ENCODE measurements at places on chromosomes 2 and 18.

GRCh38 chr2:142824756-142825155, 52.7 kb upstream of the KYNU start:
- no peak for DNase-seq

DNA sequence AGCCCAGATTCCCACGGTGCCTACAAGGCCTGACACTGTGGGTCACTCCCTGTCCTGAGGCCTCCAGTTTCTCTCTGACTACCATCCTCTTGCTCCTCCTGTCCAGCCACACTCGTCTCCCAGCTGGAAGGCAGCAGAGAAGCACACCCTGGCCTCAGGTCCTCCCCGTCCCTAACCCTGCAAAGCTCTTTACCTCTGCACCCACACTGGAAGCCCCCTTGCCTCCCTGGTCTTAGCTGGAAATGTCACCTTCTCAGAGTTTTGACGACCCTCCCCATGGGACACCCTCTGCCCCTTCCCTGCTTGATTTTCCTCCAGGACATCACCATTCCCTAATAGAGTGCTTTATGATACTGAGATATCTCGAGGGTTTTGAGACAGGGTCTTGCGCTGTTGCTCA, 10.6 kb downstream of the RNU2-63P start:
- DNase-seq, result no peak

GRCh38 chr2:72423756-72424155, 276.1 kb upstream of the CYP26B1 start:
- DNase-seq, result no peak

- no peak for DNase-seq
Measured at GRCh38 chr18:23136326-23137096, 1.2 kb downstream of the CABLES1 start.

- DNase-seq, result no peak
Measured at GRCh38 chr2:30673127-30673526, 134.1 kb downstream of the CAPN13 start.

GRCh38 chr18:52945552-52945951, 605.6 kb downstream of the DCC start:
- DNase-seq, result no peak

- DNase-seq, result no peak
Measured at GRCh38 chr2:124566518-124566970, 541.5 kb downstream of the CNTNAP5 start.

DNA sequence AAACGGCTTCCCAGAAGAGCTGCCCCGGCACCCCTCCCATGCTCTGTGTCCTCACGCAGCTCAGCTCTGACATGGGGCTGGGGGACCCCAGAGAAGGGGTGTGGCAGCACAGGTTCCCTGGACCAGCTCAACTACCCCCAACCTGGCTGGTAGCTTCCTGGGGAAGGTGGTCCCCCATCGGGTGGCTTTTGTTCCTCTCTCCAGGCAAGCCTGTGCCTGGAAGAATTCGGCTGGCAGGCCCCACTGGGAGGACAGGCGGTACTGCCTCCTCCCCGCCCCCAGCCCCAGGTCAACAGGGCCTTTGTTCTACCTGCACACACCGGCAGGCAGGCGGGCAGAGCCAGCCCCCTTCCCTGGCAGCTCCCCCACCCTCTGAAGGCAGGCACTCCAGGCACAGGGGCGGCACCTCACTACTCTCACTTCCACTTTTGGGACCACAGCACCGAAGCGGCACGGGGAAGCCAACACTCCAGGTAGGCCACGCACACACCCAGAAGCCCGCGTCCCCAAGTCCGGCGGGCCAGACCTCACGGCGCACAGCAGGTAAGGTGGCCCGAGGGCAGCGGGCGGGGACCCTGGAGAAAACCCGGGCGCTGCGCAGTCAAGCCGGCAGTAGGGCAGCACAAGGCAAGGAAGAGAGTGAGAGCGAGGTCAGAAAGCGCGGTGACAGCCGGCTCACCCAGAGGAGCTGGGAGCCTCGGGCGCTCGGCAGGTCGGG, 1.3 kb downstream of the HS6ST1 start:
- no peak for DNase-seq

DNA sequence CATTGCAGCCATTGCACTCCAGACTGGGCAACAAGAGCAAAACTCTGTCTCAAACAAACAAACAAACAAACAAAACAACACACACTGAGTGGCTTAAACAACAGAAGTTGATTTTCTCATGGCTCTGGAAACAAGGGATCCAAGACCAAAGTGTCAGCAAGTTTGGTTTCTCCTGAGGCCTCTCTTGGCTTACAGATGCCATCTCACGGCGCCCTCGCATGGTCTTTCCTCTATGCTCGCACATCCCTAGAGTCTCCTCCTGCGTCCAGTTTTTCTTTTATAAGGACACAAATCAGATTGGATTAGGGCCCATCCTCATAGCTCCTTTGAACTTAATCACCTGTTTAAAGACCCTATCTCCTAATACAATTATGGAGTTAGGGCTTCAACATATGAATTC, 133.4 kb upstream of the LRRTM1 start:
- DNase-seq, result no peak

DNA sequence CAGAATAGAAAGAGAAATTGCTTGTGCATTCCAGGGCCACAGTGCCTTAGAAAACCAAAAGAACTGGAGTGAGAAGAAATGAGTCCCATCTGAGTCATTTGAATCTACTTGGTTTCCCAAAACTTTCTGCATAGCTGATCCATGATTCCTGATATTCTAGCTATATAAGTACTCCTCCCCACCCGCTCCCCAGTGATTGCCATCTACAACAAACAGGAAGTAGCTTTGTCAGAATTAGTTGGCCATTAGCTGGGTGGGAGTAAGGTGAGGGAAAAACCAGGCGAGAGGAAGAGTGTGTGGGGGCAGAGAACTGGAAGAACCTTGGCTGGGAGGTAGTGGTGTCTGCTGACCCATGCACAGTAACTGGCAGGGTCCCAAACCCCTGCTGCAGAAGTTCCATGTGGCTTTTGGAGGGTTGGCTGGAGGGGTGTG, 122.1 kb downstream of the ACAA2 start:
- no peak for DNase-seq

- no peak for DNase-seq
Measured at GRCh38 chr2:38122344-38122743, 46.4 kb upstream of the CYP1B1 start.

GRCh38 chr2:223989206-223989855, 32.1 kb downstream of the MRPL44 start:
- DNase-seq, result no peak

- DNase-seq, result no peak
Measured at GRCh38 chr2:155379494-155379893, 681.0 kb downstream of the KCNJ3 start.

DNA sequence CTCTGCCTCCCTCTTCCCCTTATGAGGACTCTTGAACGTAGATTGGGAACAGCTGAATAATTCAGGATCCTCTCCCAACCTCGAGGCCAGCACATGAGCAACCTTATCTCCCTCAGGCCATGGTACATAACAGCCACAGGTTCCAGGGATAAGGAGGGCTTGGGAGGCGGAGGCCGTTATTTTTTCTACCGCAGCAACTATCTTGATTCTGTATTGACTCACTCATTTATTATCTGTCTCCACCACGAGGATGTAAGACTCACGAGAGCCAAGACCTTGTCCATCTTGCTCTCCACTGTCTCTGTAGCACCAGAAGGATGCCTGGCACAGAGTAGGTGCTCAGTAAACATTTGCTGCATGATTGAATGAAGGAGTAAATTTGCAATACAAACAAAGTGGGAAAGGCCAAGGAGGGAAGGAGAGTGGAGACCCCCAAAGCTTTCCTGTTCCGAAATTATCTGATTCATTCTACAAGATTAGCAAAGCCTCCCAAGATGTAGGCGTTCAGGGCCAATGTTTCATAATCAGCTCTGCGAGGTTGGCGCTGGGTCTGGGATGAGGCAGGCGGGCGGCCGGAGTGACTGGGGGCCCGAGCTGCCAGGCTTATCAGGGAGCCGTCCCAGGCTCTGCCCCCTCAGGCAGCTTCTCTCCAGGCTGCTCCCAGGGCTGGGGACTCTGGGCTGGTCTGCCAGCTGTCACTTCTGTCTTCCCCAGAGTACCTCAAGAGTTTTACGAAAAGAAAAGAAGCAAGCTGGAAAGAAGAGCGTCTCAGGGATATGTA, 31.6 kb downstream of the INPP5D start:
- no peak for DNase-seq

- DNase-seq, result no peak
Measured at GRCh38 chr2:164697688-164698461, 76.6 kb upstream of the GRB14 start.

GRCh38 chr2:152648336-152648735, 68.9 kb downstream of the PRPF40A start:
- DNase-seq, result no peak

DNA sequence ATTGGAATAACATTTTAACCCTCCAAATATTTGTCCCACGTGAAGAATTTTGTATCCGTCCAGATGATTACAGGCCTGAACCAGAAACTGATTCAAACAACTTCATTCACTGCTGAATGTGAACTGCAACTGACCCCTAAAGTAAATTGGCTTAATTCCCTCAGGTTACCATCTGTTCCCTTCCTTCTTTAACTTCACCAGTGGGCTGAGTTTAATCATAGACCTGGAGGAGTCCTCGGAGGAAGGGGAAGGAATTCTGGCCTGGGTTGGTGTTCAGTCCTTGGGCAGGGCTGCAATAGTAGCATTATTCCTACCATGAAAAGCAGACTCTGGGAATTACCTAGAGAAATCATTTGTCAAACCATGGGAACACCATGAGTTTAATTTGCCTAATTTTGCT, 207.4 kb downstream of the TMEM247 start:
- no peak for DNase-seq

DNA sequence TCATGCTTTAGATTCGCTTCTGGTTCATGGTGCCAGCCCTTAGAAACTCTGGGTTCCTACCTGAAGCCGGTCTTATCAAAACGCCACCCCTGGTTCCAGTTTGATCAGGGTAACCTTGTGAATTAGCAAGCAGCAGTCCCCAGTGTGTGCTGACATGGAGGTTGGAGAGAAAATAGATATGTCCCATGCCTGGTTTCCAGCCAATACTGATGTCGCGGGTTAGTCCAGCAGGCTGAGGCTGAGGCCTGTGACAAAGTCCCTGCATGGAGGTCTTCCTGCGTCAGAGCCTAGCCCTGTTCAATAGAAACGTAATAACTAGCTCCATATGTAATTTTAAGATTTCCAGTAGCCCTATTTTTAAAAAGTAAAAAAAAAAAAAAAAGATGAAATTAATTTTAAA, 28.2 kb downstream of the LPIN1 start:
- DNase-seq, result no peak

DNA sequence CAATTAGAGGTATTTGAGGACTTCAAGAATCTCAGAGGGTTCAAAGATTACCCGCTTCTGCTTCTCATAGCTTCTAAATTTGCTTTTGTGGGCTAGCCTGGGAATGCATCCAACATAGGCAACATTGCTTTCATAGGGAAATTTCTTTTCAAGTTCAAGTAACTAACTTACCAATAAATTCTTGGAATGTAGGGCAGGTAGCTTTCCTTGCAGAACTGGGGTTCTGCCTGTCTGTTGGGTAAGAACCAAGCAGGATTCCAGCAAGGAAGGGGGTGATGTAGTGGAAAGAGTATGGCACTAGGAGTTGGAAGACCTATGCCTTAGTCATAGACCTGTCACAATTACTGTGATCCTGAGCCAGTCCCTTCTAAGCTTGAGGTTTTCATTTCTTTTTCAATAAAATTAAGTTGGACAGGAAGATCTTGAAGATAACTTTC, 164.1 kb downstream of the FHOD3 start:
- DNase-seq, result no peak

- DNase-seq, result no peak
Measured at GRCh38 chr18:11985586-11985985, 4.3 kb downstream of the IMPA2 start.

DNA sequence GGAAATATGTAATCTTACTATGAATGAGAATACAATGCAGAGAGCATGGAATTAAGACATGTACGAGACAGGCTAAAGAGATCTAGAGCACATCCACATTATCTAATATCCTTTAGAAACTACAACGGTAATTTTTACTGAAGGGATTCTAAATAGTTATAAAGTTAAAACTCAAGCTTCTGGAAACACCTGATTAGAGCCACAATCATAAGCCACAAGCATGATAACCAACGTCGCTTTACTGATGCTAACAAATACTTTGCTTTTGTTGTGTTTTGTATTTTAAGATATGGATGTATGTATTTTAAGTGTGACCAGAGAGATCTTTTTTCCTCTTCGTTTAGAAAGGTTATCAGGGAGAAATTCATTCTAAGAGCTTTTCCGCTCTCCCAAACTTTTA, 44.0 kb upstream of the STK17B start:
- DNase-seq, result no peak

GRCh38 chr2:116696223-116696622, 1118.3 kb upstream of the DDX18 start:
- no peak for DNase-seq

- no peak for DNase-seq
Measured at GRCh38 chr2:71154798-71155197, 24.4 kb downstream of the MPHOSPH10 start.

GRCh38 chr2:20443276-20443920, 3.5 kb upstream of the RHOB start:
- no peak for DNase-seq

DNA sequence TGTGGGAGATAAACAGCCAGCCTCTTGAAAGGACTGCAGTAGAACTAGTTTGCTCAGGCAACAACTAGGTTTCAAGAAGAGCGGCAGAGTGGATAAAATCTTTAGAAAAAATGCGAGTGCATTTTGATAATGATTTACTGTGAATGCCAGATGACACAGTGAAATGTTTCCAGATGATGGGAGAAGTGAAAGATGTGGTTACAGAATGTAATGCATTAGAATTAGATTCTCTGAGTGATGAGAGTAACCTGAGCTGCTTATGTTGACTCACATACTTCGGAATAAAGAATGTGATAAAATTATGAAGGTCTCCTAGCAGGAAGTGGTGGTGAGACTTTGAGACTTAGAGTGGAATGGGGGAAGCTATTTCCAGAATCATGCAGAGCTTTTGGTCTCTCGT, 184.3 kb downstream of the GULP1 start:
- DNase-seq, result no peak

DNA sequence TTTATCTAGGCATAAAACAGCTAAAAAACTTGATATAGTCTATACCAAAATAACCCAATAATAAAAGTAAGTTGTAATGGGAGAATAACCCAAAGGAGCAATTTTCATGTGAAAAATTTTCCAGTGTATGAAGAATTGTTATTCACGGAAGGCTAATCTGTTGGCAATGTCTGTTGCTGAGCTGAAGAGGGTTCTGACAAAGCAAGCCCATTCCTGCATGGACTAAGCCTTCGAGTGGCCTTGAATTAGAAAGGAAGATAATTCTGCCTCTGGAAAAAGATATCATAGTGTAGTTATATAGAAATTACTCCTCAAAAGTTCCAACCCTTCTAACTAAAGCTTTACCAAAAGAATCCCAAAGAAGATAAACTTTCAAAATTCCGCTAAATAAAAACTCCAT, 101.5 kb downstream of the MAP2 start:
- no peak for DNase-seq

- no peak for DNase-seq
Measured at GRCh38 chr18:37336568-37337285, 228.9 kb downstream of the CELF4 start.

GRCh38 chr18:23065234-23065806, 70.0 kb upstream of the CABLES1 start:
- no peak for DNase-seq

Measured in stimulated activated CD8-positive, alpha-beta memory T cell treated with anti-CD3 and anti-CD28 coated beads, Interleukin-12 subunit alpha, Interleukin-12 subunit beta, amount 100 ng/mL, for 4 hours (primary cell).